Kidney glomerular epithelial cell (primary cell): ENCODE measurements at places on chromosomes 3 and 15.
A peak's percentile ranks its signal among the peaks of the same experiment; 100 is the strongest.

GRCh38 chr3:155079468-155079745 is 712 bp upstream of the MME start:
- no peak for DNase-seq

DNA sequence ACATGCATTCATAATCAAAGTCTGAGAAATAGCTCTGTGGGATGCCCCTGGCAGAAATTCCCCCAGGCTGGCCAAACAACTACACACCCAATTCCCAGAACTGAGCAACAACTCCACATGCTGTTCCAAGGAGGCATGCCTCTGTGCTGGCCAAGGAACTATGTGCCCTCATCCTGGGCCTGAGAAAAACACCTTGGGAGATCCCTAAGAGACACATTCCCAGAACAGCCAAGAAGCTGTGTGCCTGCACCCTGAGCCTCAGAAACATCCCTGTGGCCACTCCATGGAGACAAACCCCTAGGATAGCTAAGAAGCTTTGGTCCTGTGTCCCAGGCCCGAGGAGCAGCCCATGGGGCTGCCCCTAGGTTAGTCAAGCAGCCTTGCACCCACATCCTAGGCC is 92.3 kb upstream of the MME start:
- DNase-seq = no peak

DNA sequence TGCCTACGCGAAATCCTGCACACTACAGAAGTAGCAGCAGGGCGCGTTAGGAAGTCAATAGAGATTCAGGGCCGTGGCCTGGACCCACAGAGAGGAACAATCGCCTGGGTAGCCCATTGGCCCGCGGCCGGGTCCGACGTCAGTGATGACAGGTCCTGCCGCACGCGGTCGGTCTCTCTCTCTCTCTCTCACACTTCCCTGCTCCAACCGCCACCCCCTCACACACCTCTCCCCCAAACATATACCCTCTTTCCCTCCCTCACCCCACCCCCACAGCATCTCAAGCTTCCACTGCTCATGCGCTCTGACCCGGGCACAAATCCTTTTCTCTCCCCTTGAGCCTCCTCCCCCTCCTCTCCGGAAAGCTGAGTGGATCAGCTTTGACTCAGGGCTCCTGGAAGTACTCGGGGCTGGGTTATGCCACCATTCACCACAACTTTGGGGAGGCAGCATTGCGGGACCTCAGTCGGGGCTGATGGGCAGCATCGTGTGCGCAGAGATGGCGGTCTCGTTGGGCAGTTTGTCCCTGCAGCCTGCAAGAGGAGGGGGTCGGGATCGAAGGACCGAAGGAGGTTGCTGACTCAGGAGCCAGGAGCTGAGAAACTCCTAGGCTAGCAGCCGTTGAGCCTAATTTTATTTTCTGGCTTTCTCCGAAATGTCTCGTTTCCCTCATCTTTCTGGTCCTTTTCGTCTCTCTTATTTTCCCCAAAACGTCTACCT is 9.0 kb downstream of the ZIC4 start:
- no peak for DNase-seq

DNA sequence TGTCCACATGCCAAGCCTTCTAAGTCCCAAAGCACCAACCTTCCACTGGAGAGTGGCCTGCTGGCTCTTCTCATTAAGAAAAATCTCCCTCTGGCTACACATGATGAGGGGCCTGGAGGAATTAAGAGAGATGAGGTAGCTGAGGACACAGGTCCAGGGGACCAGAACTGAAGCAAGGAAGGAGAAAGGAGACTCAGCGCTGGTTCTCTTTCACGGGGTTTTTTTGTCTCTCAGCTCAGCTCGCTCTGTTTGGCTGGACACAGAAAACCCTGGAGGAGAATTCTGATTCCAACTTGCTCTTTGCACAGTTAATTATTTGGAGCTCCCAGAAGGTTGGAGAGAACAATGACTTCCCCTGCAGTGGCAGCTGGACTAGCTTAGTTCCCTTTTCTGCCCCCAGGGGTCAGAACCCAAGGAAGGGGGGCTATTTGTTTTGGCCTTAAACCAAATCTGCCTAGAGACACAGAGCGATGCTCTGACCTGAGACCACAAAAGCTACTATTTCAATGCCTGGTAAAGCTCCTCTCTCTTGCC is 507.6 kb downstream of the FHIT start:
- peak; percentile 12 for DNase-seq

GRCh38 chr3:61855211-61855610 is 293.8 kb downstream of the PTPRG start:
- DNase-seq = no peak

DNA sequence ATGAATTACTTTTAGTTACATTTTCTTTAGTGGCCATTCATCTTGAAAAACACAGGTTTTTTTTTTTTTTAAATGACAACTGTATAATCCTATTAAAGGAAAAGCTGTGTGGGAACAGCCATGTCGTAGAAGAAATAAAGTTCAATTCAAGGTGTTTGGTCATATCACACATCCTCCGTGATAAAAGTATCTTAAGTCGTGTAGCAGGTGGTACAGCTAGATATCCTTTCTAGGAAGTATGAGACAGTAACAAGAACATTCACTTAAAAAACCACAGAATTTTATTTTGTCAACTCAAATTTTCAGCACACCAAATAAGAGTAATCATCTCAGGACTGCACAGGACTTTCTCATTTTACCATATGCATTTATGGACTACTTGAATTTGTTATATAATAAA is 16.1 kb downstream of the ZDHHC23 start:
- no peak for DNase-seq

- no peak for DNase-seq
Observed at GRCh38 chr15:77122576-77122975, 51.7 kb upstream of the TSPAN3 start.

- DNase-seq = peak; percentile 97
Observed at GRCh38 chr15:67127965-67128364, 62.6 kb downstream of the SMAD3 start.

GRCh38 chr3:182971637-182972036 is 8.7 kb downstream of the DCUN1D1 start:
- DNase-seq = peak; percentile 75

- no peak for DNase-seq
Observed at GRCh38 chr3:186239321-186239720, 122.7 kb downstream of the DGKG start.

DNA sequence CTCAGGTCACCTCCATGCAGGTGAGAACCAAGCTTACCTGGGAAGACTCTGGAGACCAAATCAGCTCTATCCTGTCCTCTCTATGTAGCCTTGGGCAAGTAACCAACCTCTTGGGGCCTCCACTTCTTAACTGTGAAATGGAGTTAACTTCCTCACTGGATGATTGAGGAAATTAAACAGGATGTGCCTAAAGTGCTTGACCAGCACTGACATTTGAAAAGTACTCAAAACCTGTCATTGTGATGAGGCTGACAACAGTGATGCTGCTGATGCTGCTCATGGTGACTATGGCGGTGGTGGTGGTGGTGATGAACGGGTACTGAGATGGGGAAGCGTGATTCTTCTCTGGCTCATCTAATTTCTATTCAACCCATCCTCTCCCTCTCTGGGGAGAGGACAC is 22.3 kb downstream of the VIPR1 start:
- DNase-seq = no peak

DNA sequence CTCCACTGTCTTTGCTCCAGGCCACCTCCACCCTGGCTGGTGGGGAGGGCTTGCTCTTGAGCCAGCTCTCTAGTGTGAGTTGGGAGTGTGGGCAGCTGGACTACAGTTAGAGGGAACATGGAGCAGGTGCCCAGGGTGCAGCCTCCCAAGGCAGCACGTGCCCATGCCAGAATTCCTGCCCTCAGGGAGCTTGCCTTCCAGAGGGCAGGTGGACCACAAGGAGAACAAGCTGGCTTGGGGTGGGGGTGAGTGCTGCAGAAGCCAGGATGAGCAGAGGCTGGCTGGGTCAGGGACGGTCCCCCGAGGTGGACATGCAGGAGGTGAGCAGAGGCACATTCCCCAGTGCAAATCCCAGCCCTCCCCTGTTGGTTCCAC is 89.5 kb downstream of the VGLL4 start:
- no peak for DNase-seq

DNA sequence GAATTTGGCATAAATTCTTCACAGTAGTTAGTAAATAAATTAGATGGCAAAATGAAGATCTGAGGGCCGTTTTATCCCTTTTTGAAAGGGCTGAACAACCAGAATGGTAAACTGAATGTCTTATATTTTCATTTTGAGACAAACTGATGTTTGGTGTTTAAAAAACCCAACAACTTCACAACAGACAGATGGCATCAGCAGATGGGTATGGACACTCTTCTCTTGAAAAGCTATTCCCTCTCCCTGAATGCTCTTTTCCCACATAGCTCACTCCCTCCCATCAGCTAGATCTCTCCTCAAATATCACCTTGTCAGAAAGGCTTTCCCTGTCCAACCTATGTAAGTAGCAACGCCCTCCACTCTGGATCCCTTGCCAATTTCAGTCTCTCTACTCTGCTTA is 33.3 kb downstream of the EMC4 start:
- no peak for DNase-seq

DNA sequence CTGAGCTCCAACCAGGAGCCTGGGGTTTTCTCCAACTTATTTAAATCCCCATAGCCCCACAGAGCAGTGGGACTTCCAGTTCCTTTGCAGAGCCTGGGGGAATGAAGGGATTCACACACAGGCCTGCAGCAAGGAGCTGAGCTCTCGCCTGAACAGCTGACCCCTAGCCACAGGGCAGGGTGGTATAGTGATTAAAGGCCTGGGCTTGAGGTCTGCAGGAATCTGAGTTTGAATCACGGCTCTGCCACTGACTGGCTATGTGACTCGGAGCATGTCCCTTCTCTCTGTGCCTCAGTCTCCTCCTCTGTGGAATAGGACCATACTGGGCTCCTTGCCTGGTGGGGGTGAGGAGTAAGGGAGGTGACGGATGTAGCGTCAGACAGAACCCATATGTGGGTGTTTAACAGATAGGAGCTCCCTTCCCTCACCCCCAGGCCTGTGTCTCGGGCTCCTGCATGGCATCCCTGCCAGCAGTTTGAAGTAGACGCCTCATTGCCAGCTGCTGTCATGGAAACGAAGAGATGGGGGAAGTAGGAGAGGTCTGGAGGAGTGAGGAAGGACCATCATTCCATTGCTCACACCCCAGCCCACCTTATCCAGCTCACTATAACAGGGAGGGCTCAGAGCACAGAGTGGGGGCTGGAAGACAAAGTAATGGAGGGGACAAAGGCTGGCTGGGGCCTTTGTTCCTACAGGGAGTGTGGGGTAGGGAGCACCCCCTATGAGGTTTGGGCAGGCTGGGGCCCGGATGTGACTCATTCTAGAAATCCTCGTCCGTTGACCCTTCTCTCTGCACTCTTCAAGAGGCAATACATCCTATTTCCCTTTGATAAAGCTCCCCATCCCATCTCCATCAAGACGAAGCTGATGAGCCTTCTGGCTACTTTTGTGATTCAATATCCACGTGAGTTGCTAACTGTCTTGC is 14.8 kb downstream of the HRH1 start:
- no peak for DNase-seq

GRCh38 chr3:66957367-66957766 is 40.7 kb upstream of the KBTBD8 start:
- peak; percentile 2 for DNase-seq

GRCh38 chr3:56885879-56886278 is 84.1 kb upstream of the ARHGEF3 start:
- no peak for DNase-seq

DNA sequence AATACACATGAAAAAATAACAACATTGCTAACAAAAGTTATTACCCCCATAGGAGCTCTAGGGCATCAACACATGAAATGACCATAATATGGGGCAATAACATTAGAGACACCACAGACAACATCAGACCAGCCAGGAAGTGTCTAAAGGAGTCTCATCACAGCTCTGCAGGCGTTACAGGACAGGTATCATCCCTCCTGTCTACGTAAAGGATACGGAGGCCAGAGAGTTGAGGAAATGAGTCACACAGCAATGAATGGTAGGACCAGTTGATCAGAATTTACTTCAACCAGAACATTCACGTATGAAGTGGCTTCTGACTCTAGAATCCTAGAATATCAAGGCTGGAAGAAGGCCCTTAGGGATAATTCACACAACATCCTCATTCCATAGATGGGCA is 1.8 kb downstream of the NME9 start:
- no peak for DNase-seq

GRCh38 chr15:27481768-27482167 is 510.8 kb downstream of the GABRG3 start:
- DNase-seq = no peak

DNA sequence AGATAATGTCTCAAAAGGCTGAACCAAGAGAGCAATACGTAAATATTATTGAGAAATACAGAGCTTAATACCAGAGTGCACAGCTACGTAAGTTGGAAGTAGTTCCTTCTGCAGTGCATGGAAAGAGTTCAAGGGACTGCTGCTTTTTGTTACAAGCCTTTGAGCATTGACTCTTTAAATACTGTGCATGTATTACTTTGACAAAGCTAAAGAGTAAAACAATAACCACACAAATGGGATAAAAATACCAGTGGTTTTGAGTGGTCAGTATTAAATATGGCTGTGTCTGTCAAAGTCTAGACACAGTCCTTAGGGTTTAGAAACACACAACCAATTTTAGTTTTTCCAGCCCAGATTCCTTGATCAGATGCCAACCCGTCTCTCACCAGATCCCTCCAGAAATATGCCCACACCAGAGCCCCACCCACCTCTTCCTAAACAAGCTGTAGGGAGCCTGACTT is 62.1 kb downstream of the SSR3 start:
- no peak for DNase-seq

DNA sequence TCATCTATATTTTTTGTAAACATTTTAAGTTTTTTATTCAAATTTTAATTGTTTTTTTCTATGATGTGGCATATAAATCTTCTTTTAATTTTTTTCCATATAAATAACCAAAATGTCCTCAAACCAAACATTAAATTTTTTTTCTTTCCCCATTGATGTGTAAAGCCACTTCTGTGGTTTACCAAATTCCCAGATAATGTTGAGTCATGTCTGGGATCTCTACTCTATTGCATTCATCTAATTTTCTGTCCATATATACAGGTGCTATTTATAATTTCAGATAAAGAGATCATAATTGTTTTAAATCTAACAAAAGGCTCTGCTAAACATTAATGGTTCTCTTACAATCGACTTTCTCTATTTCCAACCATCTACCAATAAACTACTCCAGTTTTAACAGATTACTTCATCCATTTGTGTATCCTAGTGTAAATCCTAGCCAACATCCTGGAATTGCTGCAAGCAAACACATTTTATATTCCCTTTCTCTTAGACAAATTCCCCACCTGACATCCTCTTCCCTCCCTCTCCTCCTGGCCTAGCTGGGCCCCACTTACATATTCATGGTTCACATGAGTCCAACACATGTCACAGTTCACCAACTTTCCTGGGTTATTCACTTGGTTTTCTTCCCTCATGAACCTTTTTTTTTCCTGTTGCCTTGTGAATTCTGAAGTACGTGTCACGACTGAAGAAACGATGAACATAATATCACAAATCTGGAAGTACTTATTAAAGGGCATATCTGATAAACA is 368.0 kb upstream of the AGTR1 start:
- no peak for DNase-seq

DNA sequence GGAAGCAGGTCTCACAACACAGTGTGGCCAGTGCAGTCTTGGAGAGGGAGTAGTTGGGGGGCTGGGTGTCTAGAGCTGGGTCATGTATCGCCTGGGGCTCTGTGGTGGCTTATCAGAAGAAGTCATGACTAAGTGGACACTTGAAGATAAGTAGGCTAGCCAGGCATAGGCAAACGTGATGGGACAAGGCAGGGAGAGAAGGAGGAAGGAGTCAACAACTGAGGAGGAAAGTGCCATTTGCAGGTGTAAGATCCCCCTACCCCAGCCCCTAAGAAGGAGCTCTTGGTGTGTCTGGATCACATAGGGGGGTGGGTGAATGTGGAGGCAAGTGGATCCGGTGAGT is 352.3 kb downstream of the LRTM1 start:
- DNase-seq = no peak

- DNase-seq = no peak
Observed at GRCh38 chr3:59611649-59612443, 562.0 kb upstream of the CFAP20DC start.
